ENCODE measurements at places on chromosomes 6 and 20.

- DNase-seq, result no peak
- no peak overlapping the region for H3K27ac ChIP-seq
- no peak overlapping the region for H3K4me3 ChIP-seq
- no peaks in the 10 kb centered on the region for H3K27me3 ChIP-seq
- no peaks in the 10 kb centered on the region for H3K4me1 ChIP-seq
Observed at GRCh38 chr20:55153001-55153645, 677.7 kb downstream of the DOK5 start.

DNA sequence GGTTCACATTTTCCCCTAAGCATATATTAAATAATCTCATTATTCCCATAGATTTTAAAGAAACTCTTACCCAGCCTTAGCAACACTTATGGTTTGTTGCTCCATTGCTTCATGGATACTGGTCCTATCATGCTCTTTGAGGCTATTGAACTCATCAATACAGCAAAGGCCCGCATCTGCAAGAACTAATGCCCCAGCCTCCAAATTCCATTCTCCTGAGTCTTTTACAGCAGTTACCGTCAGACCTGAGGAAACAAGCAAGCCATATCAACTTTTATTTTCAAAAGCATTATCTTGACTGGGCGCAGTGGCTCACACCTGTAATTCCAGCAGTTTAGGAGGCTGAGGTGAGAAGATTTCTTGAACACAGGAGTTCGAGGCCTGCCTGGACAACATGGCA is 37.7 kb upstream of the ASF1A start:
- no peaks in the 10 kb centered on the region for H3K27me3 ChIP-seq
- H3K4me3 ChIP-seq, result no peak overlapping the region
- DNase-seq, result no peak
- peaks cover 35% of the 10 kb centered on the region for H3K4me1 ChIP-seq

DNA sequence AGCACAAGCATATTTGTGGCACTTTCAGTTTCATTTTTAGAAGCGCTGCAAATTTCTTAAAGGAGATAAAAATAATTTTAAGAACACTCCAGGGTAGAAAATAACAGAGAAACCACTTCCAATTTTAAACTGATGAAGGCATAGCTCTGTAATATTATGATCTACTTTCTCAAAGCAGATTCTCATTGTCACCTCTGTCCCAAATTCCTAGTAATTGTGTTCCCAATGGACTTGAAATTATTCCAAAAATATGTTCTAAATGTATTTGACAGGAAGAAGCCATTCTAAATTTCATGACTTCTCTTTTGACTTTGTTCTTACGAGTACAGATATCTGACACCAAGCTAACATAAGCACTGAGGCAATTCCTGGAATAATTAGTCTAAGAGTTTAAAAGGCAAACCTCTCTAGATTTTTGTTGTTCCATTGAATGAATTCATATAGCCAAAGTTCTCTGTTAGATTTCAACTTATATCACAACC is 140.2 kb upstream of the CARMIL1 start:
- DNase-seq, result no peak
- no peaks in the 10 kb centered on the region for H3K27me3 ChIP-seq
- peaks cover 8% of the 10 kb centered on the region for H3K36me3 ChIP-seq
- peak overlapping the region; percentile 93 for H3K27ac ChIP-seq
- H3K4me3 ChIP-seq, result peak overlapping the region; percentile 84

DNA sequence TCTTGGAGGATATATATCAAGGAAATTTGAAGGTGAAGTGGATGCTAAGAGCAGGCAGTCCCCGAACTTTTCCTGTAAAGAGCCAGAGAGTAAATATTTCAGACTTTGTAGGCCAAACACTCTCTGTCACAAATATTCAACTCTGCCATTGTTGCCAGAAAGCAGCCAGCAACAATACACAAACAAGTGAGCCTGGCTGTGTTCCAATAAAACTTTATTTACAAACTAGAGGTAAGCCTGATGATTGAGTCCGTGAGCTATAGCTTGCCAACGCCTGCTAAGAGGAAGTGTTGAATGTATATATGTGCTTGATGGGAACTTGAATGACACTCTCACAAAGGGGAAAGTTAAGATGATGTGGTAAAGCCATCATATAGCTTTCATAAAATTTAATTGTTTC is 166.0 kb upstream of the PLN start:
- no peak overlapping the region for H3K27ac ChIP-seq
- H3K27me3 ChIP-seq, result no peaks in the 10 kb centered on the region
- H3K4me1 ChIP-seq, result no peaks in the 10 kb centered on the region

DNA sequence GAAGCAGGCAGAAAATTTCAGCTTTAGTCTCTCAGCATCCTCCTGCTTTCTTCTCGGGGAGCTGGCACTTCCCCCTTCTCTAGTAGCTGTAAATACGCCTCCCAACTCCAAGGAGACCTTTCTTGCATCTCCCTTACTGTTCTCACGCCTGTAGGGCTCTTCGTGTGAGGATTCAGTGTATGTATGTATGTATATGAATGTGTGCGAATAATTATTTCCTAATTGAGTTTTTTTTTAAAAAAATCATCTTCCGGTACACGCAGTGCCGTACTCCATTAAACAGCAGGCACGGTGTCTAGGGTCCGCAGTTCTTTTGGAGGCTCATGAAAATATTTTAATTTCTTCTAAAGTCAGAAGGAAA is 85.4 kb downstream of the HFE start:
- peaks cover 25% of the 10 kb centered on the region for H3K36me3 ChIP-seq
- peak overlapping the region; percentile 73 for H3K4me3 ChIP-seq

- no peak overlapping the region for H3K27ac ChIP-seq
- no peak overlapping the region for H3K4me3 ChIP-seq
- no peak for DNase-seq
- peaks cover 58% of the 10 kb centered on the region for H3K36me3 ChIP-seq
Observed at GRCh38 chr20:37218441-37218840, 39.1 kb upstream of the MROH8 start.

DNA sequence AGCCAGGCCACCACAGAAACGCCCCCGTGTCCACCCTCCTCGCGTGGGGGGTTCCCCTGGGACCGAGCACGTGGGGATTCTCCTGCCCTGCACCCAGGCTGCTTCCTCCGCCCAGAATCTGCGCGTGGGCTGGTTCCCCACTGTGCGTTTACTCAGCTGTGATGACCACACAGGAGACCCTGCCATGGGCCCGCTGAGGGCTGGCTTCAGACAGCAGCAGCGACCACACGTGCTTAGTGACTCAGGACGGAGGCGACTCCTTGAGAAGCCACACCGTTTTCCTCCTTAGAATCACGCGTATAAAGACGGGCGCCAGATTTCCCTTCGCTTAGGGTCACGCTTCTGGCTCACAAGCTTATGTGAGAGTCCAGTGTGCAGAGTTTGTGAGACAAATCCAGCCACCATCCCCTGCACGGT is 63.9 kb upstream of the PDE10A start:
- H3K36me3 ChIP-seq, result no peaks in the 10 kb centered on the region
- H3K27me3 ChIP-seq, result no peaks in the 10 kb centered on the region
- no peak overlapping the region for H3K4me3 ChIP-seq
- H3K27ac ChIP-seq, result no peak overlapping the region
- H3K4me1 ChIP-seq, result no peaks in the 10 kb centered on the region
- no peak for DNase-seq

- peaks cover 17% of the 10 kb centered on the region for H3K36me3 ChIP-seq
- H3K27me3 ChIP-seq, result no peaks in the 10 kb centered on the region
- H3K4me1 ChIP-seq, result peaks cover 18% of the 10 kb centered on the region
- H3K27ac ChIP-seq, result no peak overlapping the region
- DNase-seq, result no peak
Observed at GRCh38 chr20:62296724-62297448, 5.9 kb upstream of the ADRM1 start.

DNA sequence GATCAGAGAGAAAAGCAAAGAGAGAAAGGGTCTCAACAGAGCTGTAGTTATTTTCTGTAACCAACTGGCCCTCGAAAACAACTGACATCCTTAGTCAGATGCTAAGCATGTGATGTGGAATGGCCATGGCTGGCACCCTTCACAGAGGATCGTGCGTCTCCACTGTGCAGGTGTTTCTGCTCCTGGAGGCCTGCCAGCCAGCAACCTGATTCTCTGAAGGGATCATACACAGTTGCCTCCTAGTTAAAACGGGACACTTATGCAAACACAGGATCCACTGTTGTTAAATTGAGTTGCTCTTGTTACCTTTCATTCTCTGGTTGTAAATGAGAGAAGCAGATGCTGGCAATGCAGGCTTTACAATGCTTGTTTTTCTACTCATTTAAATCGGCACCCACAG is 148.5 kb downstream of the HDGFL1 start:
- H3K36me3 ChIP-seq, result no peaks in the 10 kb centered on the region
- no peak overlapping the region for H3K4me3 ChIP-seq
- no peak overlapping the region for H3K27ac ChIP-seq
- no peaks in the 10 kb centered on the region for H3K4me1 ChIP-seq
- H3K27me3 ChIP-seq, result no peaks in the 10 kb centered on the region
- no peak for DNase-seq

GRCh38 chr6:44036196-44036595 is 91.1 kb downstream of the MRPL14 start:
- H3K27me3 ChIP-seq, result peaks cover 18% of the 10 kb centered on the region
- no peak overlapping the region for H3K27ac ChIP-seq
- H3K4me3 ChIP-seq, result no peak overlapping the region
- no peaks in the 10 kb centered on the region for H3K4me1 ChIP-seq

DNA sequence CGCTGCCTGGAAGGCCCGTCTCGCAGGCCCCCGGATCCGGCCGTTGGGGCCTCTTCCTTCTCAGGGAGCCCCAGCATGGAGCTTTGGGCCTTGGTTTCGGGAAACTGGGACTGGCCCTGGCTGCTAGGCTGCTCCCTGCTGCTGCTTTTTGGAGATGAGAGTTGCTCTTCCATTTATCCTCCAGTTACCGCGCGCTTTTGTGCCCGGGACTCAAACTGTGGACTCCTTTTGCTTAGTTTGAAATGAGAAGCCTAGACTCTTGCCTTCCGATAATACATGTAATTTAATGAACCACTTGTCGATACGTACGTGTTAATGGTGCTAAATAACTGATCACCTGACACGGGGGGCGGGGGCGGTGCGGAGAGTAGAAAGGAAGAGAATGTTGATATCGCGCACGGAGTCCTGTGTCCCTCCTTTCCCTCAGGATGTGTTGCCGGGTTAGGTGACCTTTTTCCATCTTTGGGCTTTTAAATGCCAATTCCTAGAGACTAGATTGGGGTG is 968 bp downstream of the PHF3 start:
- no peak for DNase-seq
- H3K4me1 ChIP-seq, result peaks cover 57% of the 10 kb centered on the region
- no peaks in the 10 kb centered on the region for H3K27me3 ChIP-seq

DNA sequence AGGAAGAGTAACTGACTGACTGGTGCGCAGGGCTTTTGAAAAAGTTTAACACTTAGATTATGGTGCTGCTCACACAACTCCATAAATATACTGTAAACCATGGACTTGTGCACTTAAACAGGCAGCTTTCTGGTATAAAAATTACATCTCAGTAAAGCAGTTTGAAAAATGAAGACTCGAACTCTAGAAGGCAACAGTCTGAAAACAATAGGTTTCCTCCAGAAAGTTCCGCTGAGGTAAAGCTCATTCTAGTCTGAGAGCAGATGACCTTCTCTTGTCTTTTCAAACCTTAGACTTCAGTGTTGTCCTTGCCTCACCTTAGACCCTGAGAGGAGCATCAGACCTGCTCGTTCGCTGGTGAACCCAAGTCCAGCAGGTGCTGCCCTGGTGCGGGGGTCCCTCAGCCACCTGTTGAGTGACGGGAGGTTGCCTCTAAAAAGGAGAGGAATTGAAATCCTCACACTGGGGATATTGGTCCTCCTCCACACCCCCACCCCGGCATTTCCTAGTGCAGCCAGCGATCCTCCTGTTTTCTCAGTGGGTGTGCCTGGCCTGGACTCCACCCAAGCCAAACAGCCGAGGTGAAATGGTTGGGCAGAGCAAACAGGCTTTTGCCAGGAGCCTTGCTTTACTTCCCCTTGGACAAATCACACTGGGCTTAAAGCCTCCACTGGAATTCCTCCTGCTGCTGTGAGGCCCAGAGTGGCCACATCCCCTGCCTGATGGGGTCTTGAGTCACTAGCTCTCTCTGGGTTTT is 14.7 kb upstream of the PYGB start:
- H3K36me3 ChIP-seq, result no peaks in the 10 kb centered on the region
- peaks cover 47% of the 10 kb centered on the region for H3K27me3 ChIP-seq
- no peak overlapping the region for H3K4me3 ChIP-seq
- H3K27ac ChIP-seq, result no peak overlapping the region
- no peak for DNase-seq

- H3K27ac ChIP-seq, result peak overlapping the region; percentile 77
- H3K4me3 ChIP-seq, result peak overlapping the region; percentile 49
- H3K36me3 ChIP-seq, result peaks cover 4% of the 10 kb centered on the region
- H3K4me1 ChIP-seq, result peaks cover 30% of the 10 kb centered on the region
- H3K27me3 ChIP-seq, result no peaks in the 10 kb centered on the region
- DNase-seq, result no peak
Observed at GRCh38 chr6:31094389-31094881, 17.9 kb downstream of the C6orf15 start.

DNA sequence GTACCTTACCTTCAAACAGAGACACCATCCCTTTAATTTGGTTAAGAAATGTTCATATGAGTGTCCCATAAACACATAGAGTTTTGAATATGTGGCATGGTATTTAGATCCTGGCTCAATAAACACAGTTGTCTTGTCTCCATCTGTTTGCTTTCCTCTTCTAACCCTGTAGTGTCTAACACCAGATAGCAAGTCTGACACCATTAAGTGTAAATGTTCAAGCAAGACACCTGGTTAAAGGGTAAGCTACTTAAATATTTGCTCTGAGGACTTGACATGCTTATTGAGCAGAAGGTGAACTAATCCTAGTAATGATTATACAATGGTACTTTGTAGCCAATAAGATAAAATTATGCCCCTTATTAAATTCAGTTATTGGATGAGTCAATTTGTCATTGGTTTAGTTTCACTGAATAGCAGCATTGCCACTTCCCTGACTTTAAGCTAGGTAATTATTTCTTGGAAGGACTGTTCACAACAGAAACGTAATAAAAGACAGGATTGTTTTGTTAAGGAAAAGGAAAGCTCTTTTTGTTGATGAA is 26.9 kb upstream of the GOPC start:
- no peak for DNase-seq
- no peak overlapping the region for H3K27ac ChIP-seq
- peaks cover 2% of the 10 kb centered on the region for H3K36me3 ChIP-seq
- no peaks in the 10 kb centered on the region for H3K4me1 ChIP-seq
- peaks cover 12% of the 10 kb centered on the region for H3K27me3 ChIP-seq

DNA sequence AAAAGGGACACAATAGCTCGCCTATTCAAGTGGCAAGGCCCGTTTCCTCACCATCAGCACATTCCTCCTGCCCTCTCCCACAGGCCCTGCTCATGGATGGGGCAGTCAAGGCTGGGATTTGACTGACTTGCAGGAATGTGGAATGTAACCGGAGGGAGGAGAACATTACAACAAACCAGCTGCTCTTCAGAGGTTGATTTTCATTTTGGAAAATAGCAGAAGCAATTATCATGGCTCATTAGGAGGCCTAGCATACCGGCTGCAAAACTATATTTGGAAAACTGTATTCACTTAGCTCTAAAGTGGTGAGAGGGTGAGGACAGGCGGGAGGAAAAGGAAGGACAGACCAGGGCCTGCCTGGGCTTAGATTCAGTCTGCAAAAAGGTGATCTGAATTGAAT is 283.7 kb downstream of the CD83 start:
- no peak overlapping the region for H3K4me3 ChIP-seq
- H3K4me1 ChIP-seq, result no peaks in the 10 kb centered on the region
- no peaks in the 10 kb centered on the region for H3K36me3 ChIP-seq

- no peaks in the 10 kb centered on the region for H3K36me3 ChIP-seq
- peaks cover 23% of the 10 kb centered on the region for H3K27me3 ChIP-seq
- H3K4me1 ChIP-seq, result no peaks in the 10 kb centered on the region
- no peak for DNase-seq
Observed at GRCh38 chr6:157684620-157685299, 138.3 kb upstream of the SNX9 start.

GRCh38 chr6:35681298-35681697 is 7.4 kb downstream of the FKBP5 start:
- peaks cover 32% of the 10 kb centered on the region for H3K4me1 ChIP-seq
- no peak overlapping the region for H3K27ac ChIP-seq
- no peak overlapping the region for H3K4me3 ChIP-seq
- H3K36me3 ChIP-seq, result peaks cover 6% of the 10 kb centered on the region
- no peaks in the 10 kb centered on the region for H3K27me3 ChIP-seq
